Fibroblast of the aortic adventitia (primary cell): ENCODE measurements at places on chromosomes 2 and 18. TPM values are rescaled to one million over a fixed set of nuclear protein-coding genes. Genes with fewer than 3 reads are reported as not detected.

DNA sequence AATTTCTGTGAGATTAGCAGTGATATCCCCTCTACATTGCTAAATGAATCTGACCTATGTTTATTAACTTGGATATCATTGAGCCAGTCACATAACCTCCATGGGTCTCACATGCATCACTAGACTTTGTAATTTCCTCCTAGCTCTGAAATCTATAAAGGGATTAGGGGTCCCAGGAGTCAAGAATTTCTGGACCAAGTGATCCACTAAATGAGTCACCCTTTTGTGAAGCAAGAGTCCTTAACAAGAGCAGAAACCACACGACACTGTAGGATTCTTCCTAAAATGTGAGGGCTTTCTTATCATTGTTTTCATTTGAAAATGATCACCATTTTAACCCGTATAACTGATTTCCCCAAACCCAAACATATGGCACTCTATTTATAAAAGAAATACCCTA is 90.3 kb downstream of the DHRS9 start:
- no peak for DNase-seq

DNA sequence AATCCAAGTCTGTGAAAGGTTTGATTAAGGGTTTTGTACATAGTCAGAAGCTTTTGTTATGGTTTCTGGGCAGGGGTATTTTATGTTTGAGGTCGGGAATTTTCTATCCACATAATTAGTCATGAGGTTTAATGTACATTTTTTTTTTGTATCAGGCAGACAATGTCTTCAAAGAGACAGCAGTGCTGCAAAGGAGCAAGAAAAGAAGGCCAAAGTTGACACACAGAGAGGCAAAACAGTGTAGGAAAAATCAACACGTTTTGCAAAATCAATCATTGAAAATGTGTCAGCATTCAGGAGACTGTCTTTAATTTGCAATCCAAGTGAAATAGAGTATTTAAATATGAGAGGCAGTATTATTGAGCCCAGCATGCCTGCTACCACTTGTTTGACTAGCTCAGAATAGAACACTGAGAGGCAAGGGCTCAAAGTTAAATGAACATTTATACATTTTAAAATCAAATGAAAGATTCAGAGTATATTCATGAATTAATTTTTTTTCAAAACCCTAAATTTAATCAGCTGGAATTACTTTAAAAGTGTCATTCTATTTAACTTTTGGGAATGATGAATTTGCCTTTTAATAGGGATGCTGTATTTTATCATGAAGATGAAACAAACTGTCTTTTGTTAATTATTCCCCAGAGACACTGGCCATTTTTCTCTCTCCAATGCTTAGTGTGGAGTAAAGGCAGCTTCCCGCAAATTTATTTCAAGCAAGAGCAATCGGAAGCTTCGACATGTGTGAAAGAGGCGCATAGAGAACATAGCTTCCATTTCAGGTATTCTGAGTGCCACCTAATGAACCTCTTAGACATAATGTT is 11.3 kb downstream of the VRK2 start:
- no peak for DNase-seq

DNA sequence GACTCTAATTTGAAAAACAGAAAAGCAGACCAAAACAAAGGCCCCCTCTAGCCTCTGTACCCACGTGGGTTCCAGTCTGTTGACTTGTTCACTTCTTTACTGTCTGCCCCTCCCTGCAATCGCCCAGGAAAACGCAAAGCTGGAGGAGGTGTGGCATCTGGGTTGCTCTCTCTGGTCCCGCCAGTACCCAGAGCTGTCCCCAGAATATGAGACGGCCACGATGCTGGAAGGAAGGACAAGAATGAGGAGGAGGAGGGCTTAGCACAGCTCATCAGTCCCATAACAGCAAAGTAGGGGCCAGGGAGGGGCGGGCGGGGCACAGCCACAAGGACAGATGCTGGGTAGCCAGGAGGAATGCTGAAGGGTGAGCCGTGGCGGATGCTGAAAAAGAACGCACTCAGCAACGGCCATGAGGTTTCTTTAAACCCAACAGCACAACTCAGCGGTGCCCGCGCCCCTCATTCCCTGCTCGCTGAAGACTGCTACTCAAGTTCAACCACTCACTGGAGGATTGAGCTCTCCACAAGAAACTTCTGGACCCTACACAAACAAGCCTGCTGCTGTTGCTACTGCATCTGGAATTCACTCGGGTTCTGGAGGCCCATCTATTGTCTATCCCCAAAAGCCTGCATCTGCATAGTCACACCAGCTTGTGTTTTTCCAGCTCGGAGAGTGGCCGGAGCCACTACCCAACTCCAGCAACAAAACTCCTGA is 187.7 kb downstream of the HDAC4 start:
- DNase-seq, result no peak

DNA sequence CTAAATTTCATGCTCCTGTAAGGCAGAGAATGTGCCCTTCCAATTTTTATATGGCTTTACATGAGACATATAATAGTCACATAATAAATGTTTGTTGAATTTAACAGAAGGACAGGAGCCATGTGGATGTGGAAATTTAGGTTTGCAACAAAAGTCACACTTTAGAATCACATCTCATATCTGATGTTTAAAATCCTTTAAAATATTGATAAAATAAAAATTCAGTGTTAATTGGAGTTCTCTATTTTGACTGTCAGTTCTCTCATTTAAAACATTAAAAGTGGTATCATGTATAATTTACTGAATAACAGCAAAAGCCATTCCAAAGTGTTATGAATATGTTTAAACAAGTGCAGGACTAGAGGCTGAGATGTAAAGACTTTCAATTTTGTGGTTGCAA is 594.1 kb downstream of the LRRTM4 start:
- DNase-seq, result no peak

GRCh38 chr2:68878753-68879152 is 7.6 kb upstream of the BMP10 start:
- peak; percentile 52 for DNase-seq

- no peak for DNase-seq
Observed at GRCh38 chr2:111620281-111620680, 263.7 kb downstream of the ANAPC1 start.

DNA sequence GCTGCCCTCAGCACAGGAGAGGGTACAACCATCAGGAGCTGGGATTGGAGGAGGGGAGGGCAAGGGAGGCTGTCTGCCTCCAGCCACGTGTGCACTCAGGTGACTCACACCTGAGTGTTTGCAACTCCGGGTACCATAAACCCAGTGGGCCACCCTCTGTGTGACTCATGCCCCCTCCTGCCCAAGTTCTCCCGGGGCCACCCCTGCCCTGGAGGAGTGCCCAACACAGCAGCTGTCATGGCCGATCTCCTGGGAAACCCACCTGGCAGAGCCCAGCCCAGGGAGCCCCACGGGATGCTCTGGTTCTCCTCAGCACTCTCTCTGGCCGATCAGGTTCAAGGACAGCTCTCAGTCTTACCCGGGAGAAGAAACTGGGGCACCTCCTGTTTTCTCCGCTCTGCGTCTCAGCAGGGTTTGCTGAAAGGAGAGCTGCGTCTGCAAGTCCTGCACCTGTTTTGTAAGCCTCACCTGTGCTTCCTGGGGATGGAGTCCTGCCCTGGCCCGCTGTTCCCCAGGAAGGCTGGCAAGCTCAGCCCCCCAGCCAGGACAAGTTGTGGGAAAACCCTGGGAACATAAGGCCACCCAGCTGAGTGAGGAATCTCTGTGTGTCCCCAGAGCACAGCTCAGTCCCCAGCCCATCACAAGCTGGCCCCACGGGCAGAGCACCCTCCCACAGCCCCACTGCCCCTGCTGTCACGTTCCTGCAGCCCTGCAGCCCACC is 44.0 kb upstream of the UBE2F start:
- no peak for DNase-seq

Gene FRZB
- total RNA-seq, result 0.08 and 0.18 TPM in 2 replicates

Gene SPP2
- total RNA-seq, result 0.36 TPM in 1 of 2 replicates, not detected in the other

Gene KHK
- total RNA-seq, result 1.7 and 2.3 TPM in 2 replicates

Gene SNED1
- total RNA-seq, result 77.5 and 105 TPM in 2 replicates

Gene CKAP2L
- 2.7 and 26.4 TPM in 2 replicates for total RNA-seq
